ENCODE measurements at places on chromosomes 13 and 19.

GRCh38 chr13:23231241-23231640 is 50.5 kb downstream of the SGCG start:
- ATAC-seq: no peak

DNA sequence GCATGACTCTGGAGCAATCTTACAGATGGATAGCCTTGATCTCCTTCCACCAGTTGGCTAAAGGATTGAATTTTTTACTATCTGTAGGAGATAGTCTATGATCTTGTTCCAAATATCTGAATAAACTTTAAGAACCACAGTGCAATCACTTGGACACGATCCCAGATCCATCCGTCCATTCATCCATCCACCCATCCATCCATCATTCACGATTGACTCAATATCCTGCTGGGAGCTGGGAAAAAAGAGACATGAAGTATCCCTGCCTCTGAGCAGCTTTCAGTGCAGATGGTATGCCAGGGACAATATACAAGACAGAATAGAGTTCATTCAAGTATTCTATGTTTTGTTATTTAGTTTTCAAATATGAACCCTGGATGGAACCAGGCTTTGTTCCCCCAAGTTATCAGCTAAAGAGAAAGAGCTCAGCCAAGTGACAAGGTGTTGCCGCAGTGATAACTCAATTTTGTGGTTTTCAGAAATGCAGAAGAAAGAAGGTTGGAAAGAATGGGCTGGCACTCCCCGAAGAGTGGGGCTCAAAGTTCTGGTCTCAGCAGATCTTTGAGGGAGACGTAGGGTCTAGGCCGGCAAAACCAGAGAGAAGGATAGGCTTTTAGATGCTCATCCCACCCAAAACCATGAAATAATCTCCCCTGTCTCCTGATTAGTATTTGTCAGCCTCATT is 66.3 kb downstream of the IRS2 start:
- no peak for ATAC-seq

DNA sequence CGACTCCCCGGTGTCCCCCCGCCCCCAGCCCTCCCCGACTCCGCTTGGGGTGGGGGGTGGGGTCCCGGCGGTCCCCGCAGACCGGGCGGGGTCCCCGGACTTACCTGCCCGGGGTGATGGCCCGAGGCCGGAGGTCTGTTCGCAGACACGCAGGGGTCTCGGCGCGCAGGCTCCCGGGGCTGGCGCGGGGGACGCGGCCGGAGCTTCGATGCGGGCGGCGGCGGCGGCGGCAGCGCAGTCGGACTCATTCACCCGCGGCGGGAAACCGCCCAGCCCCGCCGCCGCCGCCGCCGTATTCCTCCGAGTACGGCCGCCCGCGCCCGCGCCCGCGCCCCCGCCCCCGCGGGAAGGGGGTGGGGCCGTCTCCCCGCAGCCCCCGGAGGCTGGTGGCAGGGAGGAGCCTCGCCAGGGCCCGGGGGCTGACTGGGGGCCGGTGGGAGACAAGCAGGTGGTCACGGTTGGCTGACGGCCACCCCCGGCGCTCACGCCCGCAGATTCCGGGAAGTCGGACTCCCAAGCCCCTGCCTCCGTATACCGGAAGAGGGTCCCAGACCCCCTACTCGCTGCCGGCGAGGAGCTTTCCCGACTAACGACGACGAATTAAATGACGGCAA is at the start of gene C2CD4C:
C2CD4C (minus strand) TSS at position 246 of the 614 bp plus-strand sequence. CDS start 786 bp downstream, outside the sequence.
- ATAC-seq: peak; percentile 60

DNA sequence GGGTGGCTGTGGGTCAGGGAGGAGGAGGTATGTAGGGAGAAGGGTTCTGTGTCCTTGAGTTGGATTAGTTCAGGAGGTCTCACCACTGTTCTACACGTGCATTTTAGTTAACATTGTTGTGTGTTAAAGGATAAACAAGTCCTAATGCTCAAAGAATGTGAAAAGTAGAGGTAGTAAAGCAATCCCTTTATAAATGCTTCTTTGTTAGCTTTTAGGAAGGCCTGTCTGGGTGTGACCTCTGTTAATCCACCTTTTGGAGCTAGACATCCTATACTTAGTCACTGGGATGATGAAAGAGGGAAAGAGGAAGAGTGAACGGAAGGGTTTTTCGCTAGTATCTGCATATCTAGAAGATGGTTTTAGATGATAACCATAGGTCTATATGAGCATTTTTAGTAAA is 42.2 kb upstream of the FLT1 start:
- ATAC-seq: no peak

DNA sequence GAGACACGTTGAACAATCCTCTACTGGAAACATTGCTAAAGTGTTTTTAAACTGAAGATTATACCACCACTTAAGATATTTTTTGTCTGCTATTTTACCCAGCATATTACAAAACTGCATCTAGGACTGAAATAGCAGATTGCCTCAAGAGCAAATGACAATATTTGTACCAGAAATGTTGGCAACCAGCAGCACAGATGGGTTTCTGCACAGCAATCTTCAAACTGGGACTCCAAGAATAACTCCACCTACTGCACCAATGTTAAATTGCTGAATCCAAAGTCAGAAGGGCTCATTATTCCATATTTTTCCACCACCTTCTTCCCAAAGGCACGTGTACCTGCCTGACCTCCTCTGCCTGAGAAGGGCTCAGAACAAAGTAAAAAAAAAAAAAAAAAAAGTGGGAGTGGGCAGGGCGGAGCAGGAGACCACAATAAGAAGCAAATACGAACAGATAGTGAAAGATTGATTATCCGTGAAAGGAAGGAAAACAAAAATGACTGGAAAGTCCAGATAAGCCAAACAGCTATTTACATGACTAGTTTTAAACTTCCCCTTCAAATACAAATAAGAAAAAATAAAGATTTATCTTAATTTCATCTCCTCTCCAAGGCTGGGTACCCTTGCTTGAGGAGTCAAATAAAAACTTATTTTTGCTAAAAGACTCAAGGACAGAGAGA is 79.4 kb downstream of the FOXO1 start:
- no peak for ATAC-seq

GRCh38 chr19:45306040-45306439 is 16.6 kb downstream of the CKM start:
- ATAC-seq: peak; percentile 10

DNA sequence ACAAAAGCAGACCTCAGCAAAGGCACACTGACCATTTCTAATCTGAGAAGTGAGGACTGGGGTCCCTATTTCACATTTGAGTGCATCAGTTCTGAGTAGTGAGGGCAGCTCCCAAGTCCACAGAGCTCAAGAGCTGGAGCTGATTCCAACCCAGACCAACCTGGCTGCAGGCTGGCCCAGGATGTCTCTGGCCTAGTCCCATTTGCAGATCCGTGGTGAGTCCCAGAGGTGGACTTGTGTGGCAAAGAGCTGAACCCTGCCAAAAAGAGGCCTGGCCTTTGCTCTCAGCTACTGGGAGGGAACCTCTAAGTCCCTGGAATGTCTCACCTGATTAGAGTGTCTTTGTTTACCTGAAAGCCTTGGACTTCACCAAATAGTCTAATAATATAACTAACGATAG is 14.6 kb downstream of the SIGLEC7 start:
- no peak for ATAC-seq

- ATAC-seq: no peak
Measured at GRCh38 chr13:39561971-39562370, 41.0 kb downstream of the LHFPL6 start.

GRCh38 chr13:40377783-40378182 is 288.7 kb downstream of the FOXO1 start:
- ATAC-seq: no peak

GRCh38 chr13:43203781-43204180 is 180.4 kb downstream of the DNAJC15 start:
- ATAC-seq: no peak

GRCh38 chr13:89688918-89689317 is 1658.6 kb upstream of the MIR17HG start:
- ATAC-seq: no peak

- peak; percentile 3 for ATAC-seq
Measured at GRCh38 chr19:48992581-48993174, 431 bp downstream of the GYS1 start.

- no peak for ATAC-seq
Measured at GRCh38 chr13:112007191-112007590, 59.8 kb upstream of the SOX1 start.

DNA sequence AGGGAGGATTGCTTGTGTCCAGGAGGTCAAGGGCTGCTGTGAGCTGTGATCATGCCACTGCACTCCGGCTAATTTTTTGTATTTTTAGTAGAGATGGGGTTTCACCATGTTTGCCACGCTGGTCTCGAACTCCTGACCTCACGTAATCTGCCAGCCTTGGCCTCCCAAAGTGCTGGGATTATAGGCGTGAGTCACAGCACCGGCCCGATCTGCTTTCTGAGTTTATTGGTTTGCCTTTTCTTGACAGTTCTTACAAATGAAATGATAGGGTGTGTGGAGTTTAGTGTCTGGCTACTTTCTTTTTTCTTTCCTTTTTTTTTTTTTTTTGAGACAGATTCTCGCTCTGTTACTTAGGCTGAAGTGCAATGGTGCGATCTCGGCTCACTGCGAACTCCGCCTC is 848 bp downstream of the C19orf44 start:
- ATAC-seq: no peak

- ATAC-seq: no peak
Measured at GRCh38 chr19:38830039-38830733, 1.4 kb downstream of the ECH1 start.

DNA sequence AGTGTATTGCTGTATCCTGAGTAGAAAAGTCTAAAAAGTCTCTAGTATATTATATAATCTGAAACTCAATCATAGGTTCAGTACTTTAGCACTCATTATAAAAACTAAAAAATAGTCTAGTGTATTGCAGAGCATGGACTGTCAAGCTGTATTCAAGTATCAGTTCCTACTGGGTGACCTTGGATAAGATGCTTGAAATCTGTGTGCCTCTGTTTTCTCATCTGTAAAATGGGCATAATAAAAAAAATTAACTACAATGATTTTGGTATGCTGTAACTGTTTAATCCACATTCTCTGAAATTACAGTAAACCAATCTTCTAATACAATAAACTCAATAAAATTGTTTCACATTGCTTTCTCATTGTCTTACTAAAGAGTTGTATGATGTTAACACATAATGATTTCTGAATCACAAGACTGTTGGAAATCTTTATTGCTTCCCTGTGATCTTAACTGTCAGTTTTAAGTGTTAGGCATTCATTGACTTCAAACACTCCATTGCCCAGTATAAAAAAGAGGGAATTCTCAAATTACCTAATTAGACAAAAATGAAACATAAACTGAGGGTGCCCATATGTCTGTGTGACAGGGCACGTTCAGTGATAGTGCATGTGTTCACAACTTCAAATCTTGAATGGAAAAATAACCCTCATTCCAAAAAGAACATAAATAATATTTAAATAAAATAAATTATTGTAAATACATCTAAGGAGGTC is 2.2 kb downstream of the STARD13 start:
- no peak for ATAC-seq

DNA sequence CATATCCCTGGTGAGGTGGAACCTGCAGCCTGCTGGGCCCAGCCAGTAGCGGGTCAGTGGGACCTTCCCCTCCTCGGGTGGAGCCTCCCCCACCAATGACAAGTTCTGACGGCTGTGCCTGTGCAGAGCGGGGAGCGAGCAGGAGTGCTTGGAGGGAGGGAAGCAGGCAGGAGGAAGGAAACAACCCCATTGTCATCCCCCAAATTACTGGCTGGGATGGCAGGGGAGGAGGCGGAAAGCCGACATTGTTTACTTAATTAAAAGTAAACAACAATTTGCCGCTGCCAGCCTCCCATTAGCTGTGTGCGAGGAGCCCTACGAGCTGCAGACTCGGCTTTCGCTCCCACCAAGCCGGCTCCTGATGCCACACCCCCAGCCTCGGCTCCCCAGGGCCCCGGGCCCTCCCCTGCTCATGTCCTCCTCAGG is 45.5 kb downstream of the LYL1 start:
- ATAC-seq: no peak

GRCh38 chr13:70938462-70938861 is 830.2 kb upstream of the KLHL1 start:
- ATAC-seq: no peak

DNA sequence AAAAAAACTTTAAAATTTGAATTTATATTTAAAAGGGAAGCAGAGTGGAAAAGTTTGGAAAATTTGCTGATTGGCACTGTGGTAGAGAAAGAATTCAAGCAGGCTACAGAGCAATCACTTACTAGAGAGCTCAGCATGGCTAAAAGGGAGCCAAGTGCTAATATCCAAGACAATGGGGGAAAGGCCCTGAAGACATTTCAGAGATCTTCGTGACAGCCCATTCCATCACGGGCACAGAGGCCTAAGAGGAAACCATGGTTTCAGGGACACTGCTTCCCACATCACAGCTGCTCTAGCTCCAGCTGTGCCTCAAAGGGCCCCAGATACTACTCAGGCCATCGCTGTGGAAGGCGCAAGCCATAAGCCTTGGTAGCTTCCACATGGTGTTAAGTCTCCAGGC is 73.7 kb downstream of the SGCG start:
- no peak for ATAC-seq

DNA sequence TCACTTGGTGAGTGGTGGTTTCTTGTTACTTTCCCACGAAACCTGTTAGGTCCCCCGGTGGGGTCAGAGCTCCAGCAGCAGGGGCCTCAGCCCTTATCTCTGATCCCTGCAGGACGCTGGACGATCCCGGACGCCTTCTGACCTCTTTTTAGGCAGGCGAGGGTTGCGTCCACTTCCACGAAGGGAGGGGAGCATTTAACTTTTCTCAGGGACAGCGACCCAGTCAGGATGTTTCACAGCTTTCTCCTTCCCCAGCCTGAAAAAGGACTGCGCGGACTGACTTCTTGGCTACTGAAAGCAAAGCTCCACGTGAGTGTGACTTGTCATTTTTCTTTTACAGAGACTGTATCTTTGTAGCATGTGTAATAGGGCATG is 692 bp downstream of the ZNF234 start:
- ATAC-seq: peak; percentile 48

DNA sequence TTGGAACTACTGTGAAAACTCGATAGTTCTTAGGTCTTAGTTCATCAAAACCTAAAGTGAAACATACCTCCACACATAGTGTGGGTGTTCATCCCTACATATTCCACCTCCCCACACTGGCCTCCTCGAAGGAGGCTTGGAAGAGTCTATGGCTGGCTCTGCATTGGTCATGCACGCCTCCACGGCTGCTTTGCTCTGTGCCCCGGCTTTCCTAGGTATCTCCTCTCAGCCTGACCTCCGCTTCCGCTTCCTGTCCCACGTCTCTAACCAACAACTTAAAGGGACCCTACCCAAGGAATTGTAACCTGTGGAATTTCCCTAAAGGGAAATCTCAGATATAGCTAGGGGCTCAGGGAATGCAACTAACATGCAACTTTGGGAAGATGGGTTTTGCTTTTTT is 79.7 kb upstream of the MBNL2 start:
- peak; percentile 50 for ATAC-seq

- no peak for ATAC-seq
Measured at GRCh38 chr13:29230299-29230845, 365.1 kb downstream of the SLC7A1 start.

DNA sequence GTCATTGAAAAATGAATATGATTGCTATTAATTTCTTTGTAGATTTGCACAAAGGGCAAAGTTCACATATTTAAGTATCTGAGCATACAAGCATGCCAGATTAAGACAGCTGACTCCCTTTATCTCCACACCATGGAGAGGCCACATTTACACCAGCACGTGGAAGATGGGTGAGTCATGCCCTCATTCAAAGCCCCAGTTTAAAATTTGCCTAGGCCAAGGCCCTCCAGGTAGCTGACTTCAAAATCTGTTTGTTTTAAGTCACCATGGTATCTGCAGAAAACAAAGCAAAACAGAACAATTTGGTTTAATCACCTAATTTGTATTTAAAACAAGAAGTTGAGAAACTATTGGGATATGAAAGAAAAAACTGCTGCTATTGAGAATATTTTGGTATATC is 109.2 kb downstream of the ESD start:
- ATAC-seq: no peak

Data from SK-N-SH treated with all-trans-retinoic acid at 6 μM for 48 hours (cell line).